ENCODE measurements at places on chromosomes 3 and 15. TPM values are rescaled to one million over a fixed set of nuclear protein-coding genes. Genes with fewer than 3 reads are reported as not detected.

DNA sequence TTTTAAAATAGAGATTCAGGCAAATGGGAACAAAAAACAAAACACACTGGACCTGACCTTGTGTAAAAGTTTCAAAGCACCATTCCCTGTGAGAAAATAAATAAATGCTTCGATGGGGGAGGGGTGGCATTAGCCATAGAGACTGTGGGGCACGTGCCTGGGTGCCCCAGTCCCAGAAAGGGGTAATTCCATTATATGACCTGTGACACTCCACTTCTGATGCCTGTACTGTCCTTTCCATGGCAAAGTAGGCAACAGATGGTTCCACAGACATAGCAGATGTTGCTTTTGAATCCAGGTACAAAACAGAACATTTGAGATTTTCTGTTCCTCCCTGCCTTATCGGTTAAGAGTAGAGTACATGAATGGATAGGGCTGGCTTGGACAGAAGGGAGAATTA, 3.9 kb downstream of the PHLDB2 start:
- no peak for DNase-seq
- no peaks in the 10 kb centered on the region for H3K4me1 ChIP-seq
- no peaks in the 10 kb centered on the region for H3K27me3 ChIP-seq
- H3K36me3 ChIP-seq = no peaks in the 10 kb centered on the region
- peak overlapping the region; percentile 96 for H3K27ac ChIP-seq
- no peak overlapping the region for H3K4me3 ChIP-seq

GRCh38 chr15:88331291-88331690, 74.8 kb upstream of the NTRK3 start:
- H3K36me3 ChIP-seq = no peaks in the 10 kb centered on the region
- H3K27ac ChIP-seq = no peak overlapping the region
- DNase-seq = no peak
- no peaks in the 10 kb centered on the region for H3K27me3 ChIP-seq
- H3K4me1 ChIP-seq = no peaks in the 10 kb centered on the region

DNA sequence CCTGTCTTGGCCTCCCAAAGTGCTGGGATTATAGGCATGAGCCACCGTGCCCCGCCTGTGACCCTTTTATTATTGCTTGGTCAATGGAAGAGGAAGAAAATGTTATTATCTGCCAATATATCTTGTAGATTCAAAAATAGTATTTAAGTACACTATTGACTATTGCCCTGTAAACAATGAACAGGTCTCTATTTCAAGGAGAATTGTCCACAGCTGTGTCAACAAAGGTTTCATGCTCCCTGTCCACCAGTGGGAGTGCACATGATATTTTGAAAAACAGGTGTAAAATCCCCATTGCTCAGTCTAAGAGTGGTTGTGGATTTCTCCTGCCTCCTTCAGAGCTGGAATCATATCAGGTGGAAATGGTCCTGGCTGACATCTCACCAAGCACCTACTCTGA, 36.5 kb upstream of the IGF1R start:
- no peaks in the 10 kb centered on the region for H3K36me3 ChIP-seq
- H3K27ac ChIP-seq = no peak overlapping the region
- H3K4me1 ChIP-seq = no peaks in the 10 kb centered on the region
- no peaks in the 10 kb centered on the region for H3K27me3 ChIP-seq
- no peak for DNase-seq

GRCh38 chr3:129745253-129745652, 138.8 kb upstream of the PLXND1 start:
- H3K4me3 ChIP-seq = no peak overlapping the region
- H3K4me1 ChIP-seq = no peaks in the 10 kb centered on the region
- no peak for DNase-seq
- no peak overlapping the region for H3K27ac ChIP-seq
- H3K36me3 ChIP-seq = no peaks in the 10 kb centered on the region

DNA sequence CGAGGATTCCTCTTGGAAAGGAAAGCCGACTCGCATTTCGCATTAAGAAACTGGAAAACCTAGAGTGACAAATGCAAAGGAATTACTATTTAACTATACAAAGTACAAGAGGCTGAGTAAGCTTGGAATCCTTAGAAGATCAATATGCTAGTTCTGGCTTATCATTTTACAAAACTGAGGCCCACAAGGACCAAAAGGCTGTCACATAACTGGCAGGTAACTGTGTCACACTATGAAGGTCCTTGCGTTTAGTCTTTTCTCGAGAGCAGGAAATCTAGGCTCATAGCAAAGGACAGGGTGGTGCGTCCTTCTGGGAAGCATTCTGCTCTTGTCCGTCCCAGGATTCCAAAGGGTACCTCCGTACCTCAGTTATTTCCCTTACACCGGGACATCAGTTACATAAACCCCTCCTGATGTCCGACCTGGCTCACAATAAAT, 629 bp downstream of the RPL24 start:
- H3K27ac ChIP-seq = peak overlapping the region; percentile 92
- no peaks in the 10 kb centered on the region for H3K4me1 ChIP-seq
- H3K4me3 ChIP-seq = peak overlapping the region; percentile 77
- no peaks in the 10 kb centered on the region for H3K36me3 ChIP-seq
- no peaks in the 10 kb centered on the region for H3K27me3 ChIP-seq

DNA sequence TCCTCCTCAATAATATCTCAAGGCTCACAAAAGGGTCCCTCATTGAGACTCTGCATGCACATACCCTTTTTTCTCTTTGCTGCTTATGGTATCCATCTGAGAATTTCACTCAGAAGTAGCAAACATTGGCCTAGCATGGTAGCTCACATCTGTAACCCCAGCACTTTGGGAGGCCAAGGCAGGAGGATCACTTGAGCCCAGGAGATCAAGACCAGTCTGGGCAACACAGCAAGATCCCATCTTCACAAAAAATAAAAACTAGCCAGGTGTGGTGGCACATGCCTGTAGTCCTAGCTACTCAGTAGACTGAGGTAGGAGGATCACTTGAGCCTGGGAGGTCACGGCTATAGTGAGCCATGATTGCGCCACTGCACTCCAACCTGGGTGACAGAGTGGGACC, 11.7 kb downstream of the LRIG1 start:
- H3K27ac ChIP-seq = peak overlapping the region; percentile 61
- H3K27me3 ChIP-seq = no peaks in the 10 kb centered on the region
- no peak for DNase-seq
- H3K4me1 ChIP-seq = peaks cover 14% of the 10 kb centered on the region

DNA sequence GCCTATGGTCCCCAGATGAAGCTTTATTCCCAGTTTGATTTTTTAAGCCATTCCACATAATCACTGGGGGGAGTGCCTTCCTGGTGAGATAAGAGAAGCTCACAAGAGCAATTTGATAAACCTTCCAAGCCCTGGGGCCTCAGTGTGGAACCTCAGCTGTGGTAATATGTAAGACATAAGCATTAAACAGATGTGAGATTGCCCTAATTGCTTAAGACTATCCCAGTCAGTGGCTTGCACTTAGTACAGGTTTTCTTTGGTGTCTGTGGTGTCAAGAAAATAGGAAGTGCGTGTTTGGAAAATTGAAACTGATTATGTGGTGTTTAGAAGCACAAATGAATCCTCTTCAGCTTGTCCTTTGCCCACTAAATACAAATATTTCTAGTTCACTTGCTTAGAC, 54.3 kb downstream of the LRRN1 start:
- no peak overlapping the region for H3K4me3 ChIP-seq
- DNase-seq = no peak
- no peaks in the 10 kb centered on the region for H3K27me3 ChIP-seq
- H3K4me1 ChIP-seq = no peaks in the 10 kb centered on the region
- H3K27ac ChIP-seq = no peak overlapping the region

- H3K4me1 ChIP-seq = no peaks in the 10 kb centered on the region
- no peaks in the 10 kb centered on the region for H3K27me3 ChIP-seq
- no peak overlapping the region for H3K27ac ChIP-seq
Measured at GRCh38 chr3:46664971-46665762, 28.3 kb downstream of the ALS2CL start.

DNA sequence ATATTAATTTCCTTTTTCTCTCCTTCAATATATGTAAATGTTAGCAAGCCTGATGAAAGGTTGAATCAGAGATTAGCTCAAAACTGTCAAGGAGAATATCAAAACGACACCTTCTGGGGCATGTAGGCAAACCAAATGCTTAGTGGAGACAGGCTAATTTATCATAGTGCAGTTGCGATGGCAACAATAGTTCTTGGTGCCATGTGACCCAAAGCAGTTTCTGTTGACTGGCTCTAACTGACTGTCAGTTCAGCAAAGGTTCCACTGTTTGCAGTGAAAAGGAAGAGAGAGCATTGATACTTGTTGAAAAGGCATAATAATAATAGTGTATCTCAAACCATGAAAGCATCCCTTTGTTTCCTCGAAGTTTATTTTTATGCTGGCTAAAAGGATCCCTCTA, 513.9 kb downstream of the NLGN1 start:
- no peaks in the 10 kb centered on the region for H3K27me3 ChIP-seq
- no peak overlapping the region for H3K4me3 ChIP-seq
- no peak overlapping the region for H3K27ac ChIP-seq
- H3K36me3 ChIP-seq = no peaks in the 10 kb centered on the region
- H3K4me1 ChIP-seq = no peaks in the 10 kb centered on the region

GRCh38 chr3:41365973-41366372, 166.7 kb downstream of the CTNNB1 start:
- DNase-seq = no peak
- no peaks in the 10 kb centered on the region for H3K4me1 ChIP-seq
- no peaks in the 10 kb centered on the region for H3K36me3 ChIP-seq

DNA sequence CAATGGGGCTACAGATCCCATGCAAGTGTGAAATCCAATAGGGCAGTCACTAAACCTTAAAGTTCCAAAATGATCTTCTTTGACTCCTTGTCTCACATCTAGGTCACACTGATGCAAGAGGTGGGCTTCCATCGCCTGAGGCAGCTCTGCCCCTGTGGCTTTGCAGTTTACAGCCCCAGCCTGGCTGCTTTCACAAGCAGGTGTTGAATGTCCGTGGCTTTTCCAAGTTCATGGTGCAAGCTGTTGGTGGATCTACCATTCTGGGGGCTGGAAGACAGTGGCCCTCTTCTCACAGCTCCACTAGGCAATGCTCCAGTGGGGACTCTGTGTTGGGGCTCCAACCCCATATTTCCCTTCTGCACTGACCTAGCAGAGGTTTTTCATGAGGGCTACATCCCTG, 68.5 kb upstream of the PRR20G start:
- no peaks in the 10 kb centered on the region for H3K4me1 ChIP-seq
- no peaks in the 10 kb centered on the region for H3K36me3 ChIP-seq
- H3K27me3 ChIP-seq = no peaks in the 10 kb centered on the region

DNA sequence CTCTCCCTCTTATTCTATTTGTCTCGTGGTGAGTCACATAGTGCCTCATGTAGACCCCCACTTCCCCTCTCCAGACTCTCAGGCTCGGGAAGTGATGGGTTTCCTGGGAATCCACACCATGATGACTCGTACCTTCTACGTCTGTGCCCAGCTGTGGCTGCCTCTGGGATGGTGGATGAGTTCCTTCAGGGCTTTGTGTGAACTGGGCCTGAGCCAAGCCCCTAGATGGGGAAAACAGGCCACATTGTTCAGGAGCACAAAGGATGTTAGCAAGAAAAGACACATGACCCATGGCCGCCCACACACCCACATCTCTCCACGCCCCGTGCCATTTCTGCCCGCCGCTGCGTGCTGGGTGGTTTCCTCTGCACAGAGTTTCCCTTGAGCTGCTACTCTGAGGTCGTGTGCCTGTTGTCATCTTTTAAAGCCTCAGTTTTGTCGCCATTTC, 10.5 kb downstream of the ISG20 start:
- H3K36me3 ChIP-seq = no peaks in the 10 kb centered on the region
- no peaks in the 10 kb centered on the region for H3K4me1 ChIP-seq
- H3K27me3 ChIP-seq = no peaks in the 10 kb centered on the region
- no peak for DNase-seq
- H3K27ac ChIP-seq = peak overlapping the region; percentile 18
- H3K4me3 ChIP-seq = no peak overlapping the region

- H3K27me3 ChIP-seq = no peaks in the 10 kb centered on the region
- no peak for DNase-seq
- H3K27ac ChIP-seq = no peak overlapping the region
- no peaks in the 10 kb centered on the region for H3K36me3 ChIP-seq
- H3K4me1 ChIP-seq = no peaks in the 10 kb centered on the region
Measured at GRCh38 chr15:80259942-80260510, 8.0 kb upstream of the CTXND1 start.

DNA sequence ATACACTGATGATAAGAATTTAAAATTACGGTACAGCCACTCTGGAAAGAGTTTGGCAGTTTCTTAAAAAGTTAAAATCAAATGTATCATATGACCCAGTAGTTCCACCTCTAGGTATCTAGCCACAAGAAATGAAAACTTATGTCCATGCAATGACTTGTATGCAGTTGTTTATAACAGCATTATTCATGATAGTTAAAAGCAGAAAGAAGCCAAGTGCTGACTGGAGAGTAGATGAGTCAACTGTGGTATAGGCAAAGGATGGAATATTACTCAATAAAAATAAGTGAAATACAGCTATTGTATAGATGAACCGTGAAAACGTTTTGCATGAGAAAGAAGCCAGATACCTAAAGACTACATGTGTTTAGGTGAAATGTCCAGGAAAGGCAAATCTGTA, 14.8 kb downstream of the GPR87 start:
- no peak overlapping the region for H3K27ac ChIP-seq
- H3K4me1 ChIP-seq = no peaks in the 10 kb centered on the region
- H3K27me3 ChIP-seq = no peaks in the 10 kb centered on the region
- no peak overlapping the region for H3K4me3 ChIP-seq
- DNase-seq = no peak

DNA sequence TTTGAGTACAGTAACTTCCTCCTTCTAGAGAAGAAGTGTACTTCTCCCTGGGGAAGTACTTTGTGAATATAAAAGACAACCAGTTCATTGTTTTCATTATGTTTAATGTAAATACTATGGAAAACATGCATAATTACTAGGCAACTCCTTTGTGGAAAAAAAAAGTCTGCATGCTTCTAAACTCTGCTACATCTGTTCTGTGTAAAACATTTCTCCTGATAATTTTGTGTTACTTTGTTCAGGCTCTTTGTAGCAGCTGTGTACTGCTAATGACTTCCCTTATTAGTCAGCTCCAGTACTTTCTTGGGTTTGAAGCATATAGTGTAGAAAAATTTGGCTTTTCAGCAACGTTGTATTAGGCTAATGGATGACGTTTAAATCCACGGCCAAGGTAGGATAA, 111.6 kb downstream of the FEZF2 start:
- H3K27ac ChIP-seq = no peak overlapping the region
- H3K4me1 ChIP-seq = no peaks in the 10 kb centered on the region
- no peaks in the 10 kb centered on the region for H3K36me3 ChIP-seq

DNA sequence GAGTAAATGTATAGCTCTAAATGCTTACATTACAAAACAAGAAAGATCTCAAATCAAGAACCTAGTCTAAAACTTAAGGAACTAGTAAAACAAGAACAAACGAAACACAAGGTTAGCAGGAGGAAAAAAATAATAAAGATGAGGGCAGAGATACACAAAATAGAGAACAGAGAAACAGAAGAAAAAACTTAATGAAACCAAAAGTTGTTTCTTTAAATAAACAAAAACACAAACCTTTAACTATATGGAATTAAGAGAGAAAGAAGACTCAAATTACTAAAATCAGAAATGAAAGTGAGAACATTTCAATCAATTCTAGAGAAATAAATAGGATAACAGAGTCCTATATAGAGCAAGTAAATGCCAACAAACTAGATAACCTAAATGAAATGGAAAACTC, 59.6 kb downstream of the DLG1 start:
- no peaks in the 10 kb centered on the region for H3K36me3 ChIP-seq
- H3K27me3 ChIP-seq = no peaks in the 10 kb centered on the region
- H3K27ac ChIP-seq = no peak overlapping the region
- no peaks in the 10 kb centered on the region for H3K4me1 ChIP-seq
- no peak for DNase-seq

The AP3S2 gene
- total RNA-seq = 70.6 TPM

The FBN1 gene
- total RNA-seq = 584 TPM

The ZNF717 gene
- 22.0 TPM for total RNA-seq

The MYZAP gene
- total RNA-seq = 17.7 TPM

The ZFAND6 gene
- total RNA-seq = 452 TPM
